ENCODE measurements at places on chromosomes 2 and 18.

- no peak for DNase-seq
These were observed 303.6 kb downstream of the SLC8A1 start for GRCh38 chr2:40148334-40148733.

GRCh38 chr2:169511818-169512217 lies 2.3 kb downstream of the KLHL41 start:
- no peak for DNase-seq

- no peak for DNase-seq
These were observed 285.8 kb downstream of the NBAS start for GRCh38 chr2:15275346-15275745.

DNA sequence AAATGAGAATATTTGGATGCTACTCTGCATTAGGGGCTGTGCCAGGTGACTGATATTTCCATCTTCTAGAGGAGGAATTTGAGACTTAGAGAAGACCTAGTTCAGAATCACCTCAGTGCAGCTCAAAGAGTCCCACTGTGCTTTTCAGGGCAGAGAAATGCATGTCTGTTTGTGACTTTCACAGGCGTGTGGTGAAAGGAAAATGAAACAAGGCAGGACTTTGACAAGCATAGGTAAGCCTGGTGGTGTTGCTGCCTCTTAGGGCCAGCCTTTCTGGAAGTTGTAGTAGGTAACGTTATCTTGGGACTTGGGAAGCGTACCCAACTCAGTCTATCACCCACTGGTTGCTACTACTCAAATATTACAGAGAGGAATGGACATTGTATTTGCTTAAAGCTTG lies 2.6 kb downstream of the GPR39 start:
- no peak for DNase-seq

- DNase-seq: no peak
These were observed 771.5 kb downstream of the GALR1 start for GRCh38 chr18:78021196-78021595.
